ENCODE measurements at places on chromosomes 16 and 17.

DNA sequence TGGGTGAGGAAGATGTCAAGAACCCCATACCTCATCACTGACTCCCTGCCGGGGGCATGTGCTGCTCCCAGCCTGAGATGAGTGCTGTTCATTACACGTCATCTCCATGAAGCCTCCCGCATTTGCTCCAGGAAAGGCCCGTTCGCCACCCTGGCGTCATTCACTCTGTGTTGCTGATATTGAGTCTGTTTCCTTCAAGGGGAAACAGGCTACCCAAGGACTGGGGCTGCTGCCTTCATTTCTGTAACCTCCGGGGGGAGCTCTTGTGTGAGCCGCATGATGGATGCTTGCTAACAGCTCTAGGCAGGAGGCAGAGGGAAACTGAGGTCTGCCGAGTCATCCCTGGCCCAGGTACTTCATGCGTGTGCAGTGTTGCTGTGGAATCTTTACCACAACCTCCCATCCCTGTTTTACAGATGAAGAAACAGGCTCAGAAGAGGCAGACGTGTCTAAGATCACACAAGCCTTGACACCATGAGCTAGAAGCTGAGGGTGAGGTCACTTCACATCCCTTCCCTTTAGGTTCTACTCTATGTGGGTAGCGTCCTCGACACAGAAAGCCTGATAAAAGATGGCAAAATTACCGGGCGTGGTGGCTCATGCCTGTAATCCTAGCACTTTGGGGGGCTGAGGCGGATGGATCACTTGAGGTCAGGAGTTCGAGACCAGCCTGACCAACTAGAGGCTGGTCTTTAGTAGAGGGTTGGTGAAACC lies 3.5 kb upstream of the ARMC5 start:
- DNase-seq: no peak

GRCh38 chr17:55238179-55238930 lies 26.4 kb upstream of the HLF start:
- peak; percentile 96 for DNase-seq

GRCh38 chr17:69592692-69593350 lies 178.3 kb downstream of the MAP2K6 start:
- DNase-seq: no peak

DNA sequence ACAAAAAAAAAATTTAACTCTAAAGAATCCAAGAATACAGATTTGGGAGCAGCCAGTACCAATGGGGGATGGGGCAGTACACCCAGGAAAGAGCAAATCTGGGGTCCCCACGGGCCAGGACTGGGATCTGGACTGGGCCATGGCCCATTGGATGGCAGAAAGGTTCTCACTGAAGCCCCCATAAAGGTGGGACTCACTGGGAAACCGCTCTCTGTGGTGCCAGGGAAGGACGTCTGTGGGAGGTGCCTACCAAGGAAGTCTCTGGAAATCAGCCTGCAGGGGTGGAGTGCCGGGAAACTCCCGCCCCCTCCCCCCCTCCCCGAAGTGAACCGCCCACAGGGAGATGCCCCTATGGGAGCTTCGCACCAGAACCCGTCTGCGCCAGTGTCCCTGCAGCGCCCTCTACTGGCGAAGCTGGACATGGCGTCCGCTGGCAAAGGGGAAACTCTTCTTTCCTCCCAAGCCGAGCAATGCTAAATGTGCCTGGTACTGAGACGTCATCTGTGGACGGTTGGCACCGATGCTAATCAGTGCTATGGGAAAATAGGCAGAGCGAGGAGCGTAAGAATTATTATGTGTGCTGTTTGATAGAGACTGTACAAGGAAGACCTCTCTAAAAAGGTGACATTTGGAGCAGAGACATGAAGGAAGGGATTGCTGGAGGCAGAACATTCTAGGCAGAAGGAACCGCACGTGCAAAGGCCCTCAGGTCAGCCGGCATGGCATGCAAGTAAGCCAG lies 671.1 kb downstream of the WWOX start:
- DNase-seq: peak; percentile 64

DNA sequence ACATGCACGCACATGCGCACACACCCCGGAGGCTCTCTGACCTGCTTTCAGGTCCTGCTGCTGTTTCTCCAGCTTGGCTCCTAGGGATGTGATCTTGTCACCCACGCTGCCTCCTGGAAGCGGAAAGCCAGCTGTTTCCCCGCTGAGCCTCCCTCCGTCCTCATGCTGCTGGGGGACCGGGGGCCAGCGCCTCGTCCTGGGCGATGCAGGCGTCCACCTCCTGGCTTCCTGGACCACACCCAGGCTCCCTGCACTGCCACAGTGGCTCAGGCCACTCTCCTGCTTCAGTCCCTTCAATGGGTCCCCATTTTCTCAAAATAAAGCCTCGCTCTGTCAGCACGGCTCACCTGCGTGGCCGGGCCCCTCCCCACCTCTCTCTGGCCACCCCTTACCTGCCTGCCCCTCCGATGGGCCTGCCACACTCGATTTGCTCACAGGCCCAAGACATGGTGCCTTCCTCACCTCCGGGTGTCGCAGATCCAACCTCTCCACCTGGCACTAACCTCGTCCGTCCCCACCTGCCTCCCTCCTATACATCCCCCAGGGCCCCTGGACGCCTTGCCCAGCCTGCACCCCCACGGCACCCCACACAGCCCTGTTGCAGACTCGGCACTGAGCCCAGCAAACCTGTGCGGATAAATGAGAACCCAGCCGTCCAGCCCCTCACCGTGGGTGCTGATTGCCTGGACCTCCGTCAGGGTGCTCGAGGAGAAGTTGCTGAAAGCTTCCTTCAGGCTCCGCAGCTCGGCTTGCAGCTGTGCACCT lies 6.6 kb downstream of the ASGR2 start:
- no peak for DNase-seq

GRCh38 chr17:8056232-8056975 lies 17.5 kb downstream of the ALOX15B start:
- DNase-seq: peak; percentile 71

- DNase-seq: no peak
Observed at GRCh38 chr16:62717026-62717425, 680.8 kb upstream of the CDH8 start.

- DNase-seq: no peak
Observed at GRCh38 chr17:44916781-44917241, 1.5 kb upstream of the GFAP start.

- no peak for DNase-seq
Observed at GRCh38 chr17:1617620-1618174, 10.9 kb downstream of the SLC43A2 start.

- DNase-seq: no peak
Observed at GRCh38 chr16:89697616-89698331, 3.7 kb downstream of the SPATA2L start.

DNA sequence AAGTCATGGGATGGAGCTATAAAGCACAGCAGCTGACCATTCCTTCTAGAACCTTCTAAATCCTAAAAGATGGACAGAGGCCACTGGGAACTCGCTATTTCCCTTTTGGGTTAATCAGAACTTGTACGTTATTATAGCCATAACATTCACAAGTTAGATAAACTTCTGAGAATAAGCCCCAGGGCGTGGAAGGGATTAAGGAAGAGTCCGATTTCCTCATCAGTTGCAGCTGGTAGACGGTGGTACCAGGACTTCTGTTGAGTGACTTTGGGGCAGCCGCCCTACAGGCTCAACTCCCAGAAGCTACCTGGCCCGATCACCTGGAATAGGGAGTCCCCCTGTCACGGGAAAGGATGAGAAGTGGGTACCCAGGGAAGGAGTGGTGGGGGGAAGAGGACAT lies 370.1 kb upstream of the ZFHX3 start:
- no peak for DNase-seq

DNA sequence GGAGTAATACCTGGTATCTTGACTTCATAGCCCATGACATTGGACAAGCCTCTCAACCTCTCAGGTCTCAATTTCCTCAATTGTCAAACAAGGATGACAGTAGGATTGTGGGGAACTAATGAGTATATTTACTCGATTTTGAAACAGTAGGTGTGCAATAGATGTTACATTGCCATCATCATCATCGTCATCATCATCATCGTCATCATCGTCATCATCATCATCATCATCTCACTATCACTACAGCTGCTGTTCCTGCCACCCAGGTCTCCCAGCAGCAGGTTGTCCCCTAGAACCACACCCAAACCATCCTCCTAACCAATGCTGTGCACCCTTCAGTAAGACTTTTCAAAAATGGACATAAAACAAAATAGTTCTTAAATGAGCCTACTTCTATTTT lies 24.8 kb upstream of the CDRT4 start:
- DNase-seq: no peak

- no peak for DNase-seq
Observed at GRCh38 chr16:82753821-82754220, 127.1 kb downstream of the CDH13 start.

GRCh38 chr17:74702116-74702871 lies 10.4 kb downstream of the CD300LF start:
- DNase-seq: no peak

GRCh38 chr16:30998852-30999761 lies 11.3 kb downstream of the STX1B start:
- DNase-seq: no peak

DNA sequence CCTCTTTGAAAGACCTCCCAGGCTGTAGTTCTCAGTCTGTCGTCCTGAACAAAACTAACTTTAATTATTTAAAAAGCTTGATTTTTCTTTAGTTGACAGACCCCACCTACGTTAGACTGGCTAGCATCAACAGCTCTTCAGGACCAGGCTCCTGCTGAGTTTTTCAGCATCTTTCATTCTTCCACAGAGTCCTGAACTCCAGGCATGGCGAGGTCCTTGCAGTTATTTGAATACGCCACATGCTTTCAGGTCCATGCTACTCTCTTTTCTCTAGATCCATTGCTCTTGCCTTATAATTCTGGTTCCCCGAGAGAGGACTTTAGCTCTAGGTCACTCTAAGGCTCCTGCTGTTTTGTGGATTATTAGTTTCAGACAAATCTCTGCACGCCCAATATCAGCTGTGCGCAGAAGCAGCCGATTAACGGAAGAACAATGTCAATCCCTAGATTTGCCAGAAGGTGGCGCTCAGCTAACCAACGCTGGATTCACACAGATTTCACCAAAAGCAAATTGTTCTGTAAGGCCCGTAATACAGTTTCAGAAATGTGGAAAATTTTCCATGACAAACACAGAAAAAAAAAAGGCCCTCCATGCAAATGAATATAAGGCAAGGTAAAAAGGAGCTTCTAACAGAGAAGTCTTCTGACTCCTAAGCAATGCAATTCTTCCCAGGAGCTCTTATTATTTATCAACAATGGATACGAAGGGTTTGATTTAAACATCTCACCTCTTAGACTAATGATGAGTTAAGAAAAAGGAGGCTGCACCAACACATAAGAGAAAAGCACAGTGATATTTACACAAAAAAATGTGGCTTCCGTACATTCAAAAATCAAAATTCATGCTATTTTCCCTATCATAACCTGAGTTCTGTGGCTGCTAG lies 33.5 kb upstream of the BCO1 start:
- DNase-seq: peak; percentile 53

DNA sequence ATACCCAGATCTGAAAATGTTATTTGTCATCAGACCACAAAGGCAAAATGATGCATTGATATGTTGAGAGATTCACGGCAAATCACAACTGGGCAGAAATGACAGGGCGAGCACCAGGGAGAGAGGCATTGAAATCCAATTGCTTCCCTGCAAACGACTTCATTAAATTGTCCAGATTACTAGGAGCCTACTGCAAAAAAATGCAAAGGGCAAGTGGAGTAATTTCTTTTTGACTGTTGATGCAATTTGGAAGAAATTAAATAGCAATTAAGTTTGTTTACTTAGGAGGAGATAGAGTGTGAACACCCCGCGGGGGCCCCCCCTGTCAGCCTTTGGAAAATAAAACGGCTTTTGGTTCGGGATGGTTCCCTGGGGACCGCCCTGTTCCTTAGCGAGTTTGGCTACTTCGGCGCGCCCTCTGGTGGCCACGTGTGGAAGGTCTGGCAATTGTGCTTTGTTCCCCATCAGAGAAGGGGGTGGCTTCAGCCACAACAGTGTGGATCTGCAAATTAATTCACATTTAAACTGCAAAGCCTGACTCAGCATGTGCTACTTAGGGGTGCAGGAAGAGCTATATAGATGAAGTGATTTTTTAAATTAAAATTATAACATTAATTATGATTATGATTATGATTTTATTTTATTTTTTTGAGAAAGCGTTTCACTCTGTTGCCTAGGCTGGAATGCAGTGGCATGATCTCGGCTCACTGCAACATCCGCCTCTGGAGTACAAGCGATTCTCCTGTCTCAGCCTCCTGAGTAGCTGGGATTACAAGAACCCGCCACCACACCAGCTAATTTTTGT lies 14.5 kb upstream of the TMC7 start:
- DNase-seq: peak; percentile 75

DNA sequence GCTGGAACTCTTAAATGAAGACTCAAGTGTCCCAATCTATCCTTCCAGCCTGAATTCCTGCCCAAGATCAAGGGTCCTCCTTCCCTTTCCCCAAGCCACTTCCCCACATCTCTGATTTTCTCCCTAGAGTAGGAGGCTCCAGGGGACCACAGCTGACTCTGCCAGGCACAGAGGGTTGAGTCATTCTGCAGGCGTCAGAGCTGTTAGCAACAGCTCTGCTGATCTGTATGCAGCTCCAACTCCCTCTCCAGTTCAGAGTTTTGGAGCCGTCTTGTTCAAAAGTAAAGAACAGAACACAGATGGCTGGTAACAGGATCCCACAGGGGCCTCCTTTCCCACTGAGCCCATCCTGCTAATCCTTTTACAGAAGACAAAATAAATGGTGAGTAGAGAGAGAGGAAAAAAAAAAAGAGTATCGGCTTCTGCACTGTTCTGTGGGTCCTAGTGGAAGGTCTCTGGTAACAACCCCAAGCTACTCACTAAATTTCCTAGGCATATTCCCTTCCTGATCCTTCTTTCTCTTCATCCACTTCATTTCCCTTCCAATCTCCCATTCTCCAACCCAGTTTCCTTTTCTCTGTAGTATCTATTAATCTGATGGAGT lies 13.4 kb upstream of the TAOK1 start:
- DNase-seq: no peak

GRCh38 chr17:7079581-7080455 lies at the start of gene CLEC10A:
Gene CLEC10A (minus strand): TSS chr17:7080251. CDS start chr17:7078812, 1,439 bp downstream.
- DNase-seq: no peak

DNA sequence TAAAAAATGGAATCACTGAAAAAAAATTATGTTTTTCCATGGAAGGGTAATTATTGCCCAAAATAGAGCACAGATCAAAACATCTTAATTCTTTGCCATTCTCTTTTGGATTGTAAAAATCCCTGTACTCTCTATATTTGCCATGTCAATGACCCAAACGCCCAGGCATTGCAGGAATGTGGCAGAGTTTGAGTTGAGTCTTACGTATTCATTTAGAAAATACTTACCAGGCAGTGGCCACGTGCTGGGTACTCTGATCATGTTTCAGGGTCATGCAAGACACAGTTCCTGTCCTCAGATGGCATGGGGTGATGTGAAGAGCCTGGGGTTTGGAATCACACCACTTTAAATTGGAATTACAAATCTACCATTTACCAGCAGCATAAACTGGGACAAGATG lies 267.7 kb downstream of the ABCC12 start:
- DNase-seq: no peak

All from GM12865 (cell line).